ENCODE measurements at places on chromosomes 1 and 21. TPM values are rescaled to one million over a fixed set of nuclear protein-coding genes. Genes with fewer than 3 reads are reported as not detected.

AKT3 gene
- total RNA-seq: 20.6 TPM

GRCh38 chr1:39266792-39267191 is 62.3 kb downstream of the MACF1 start:
- DNase-seq: no peak

DNA sequence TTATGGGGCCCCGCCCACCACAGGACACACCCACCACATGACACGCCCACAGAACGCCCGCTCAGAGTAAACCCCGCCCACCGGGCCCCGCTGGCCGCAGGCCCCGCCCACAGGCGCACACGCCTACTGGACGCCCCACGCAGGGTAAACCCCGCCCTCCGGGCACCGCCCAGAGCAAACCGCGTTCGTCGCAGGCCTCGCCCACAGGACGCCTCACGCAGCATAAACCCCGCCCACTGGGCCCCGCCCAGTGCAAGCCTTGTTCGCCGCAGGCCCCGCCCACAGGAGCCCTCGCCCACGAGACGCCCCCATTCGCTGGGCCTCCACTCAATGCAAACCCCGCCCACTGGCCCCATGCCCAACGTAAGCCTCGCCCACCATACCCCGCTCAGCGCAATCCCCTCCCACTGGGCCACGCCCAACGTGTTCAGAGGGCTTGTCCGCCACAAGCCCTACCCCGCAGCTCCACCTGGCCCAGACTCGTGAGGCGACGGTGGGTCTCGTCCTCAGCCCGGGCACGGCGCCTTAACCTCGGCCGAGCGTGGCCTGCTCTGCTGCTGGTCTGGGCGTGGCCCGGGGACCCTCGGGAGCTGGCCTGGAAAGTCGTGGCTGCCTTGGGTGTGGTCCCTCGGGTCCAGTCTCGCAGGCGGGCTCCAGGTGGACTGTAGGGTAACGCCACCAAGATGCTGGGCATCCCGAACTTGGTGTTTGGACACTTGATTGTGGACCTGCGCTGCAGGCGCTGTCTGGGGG is 401 bp upstream of the TMEM52 start:
- DNase-seq: peak; percentile 98

DNA sequence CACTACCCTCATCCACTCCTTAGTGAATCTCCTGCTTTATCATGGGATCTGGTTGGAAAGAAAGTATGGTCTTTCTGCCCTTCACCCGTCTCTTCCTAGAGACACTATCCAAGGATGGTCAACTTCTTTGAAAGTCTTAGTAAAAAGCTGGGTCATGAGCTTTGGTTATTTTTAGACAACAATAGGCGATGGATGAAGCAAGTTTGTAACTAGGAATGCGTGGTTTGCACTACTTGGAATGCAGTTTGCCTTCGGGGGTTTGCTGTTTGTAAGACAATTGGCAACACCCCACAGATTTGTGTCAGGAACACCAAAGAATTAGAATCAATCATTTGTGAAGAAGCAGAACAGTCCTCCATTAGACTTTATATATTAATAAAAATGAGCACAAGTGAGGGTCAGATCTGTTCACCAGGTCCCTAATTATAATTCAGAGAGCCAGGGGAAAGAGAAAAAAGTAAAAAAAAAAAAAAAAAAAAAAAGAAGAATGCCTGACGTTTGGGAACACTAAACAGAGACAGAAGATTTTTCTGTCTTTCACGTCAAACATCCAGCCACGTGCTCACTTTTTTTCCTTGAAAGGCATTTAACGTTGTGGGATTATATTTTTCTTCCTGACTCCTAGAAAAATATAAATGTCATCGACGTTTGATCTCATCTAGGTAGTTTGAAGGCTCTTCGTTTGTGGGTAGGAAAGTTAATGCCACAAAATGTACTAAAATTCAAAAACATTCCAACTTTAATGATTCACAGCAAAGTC is 60.7 kb upstream of the BTG3 start:
- no peak for DNase-seq

GRCh38 chr1:15722411-15722810 is 13.6 kb upstream of the SLC25A34 start:
- DNase-seq: no peak

- DNase-seq: no peak
Measured at GRCh38 chr1:70038025-70038424, 167.4 kb downstream of the LRRC40 start.

DNA sequence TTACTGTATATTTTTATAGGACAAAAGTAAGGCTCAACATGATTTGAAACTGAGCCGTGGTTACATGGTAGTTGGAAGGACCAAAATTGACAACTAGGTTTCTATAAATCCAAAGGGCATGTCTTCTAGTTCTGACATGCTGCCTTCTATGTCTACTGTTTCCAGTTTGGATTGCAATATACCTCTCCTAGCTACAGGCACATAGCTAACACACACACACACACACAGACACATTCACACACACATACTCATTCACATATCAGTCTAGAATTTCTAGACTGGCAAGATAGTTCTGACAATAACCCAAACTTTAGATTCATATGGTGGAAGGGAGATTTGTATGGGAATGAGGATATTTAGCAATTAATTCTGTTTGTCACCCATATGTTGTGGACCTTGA is 544.8 kb upstream of the CAMK1G start:
- DNase-seq: no peak
